Cardiac septum (tissue), 1 donor: ENCODE measurements at places on chromosomes 6 and 20. TPM values are rescaled to one million over a fixed set of nuclear protein-coding genes. Genes with fewer than 3 reads are reported as not detected.

DNA sequence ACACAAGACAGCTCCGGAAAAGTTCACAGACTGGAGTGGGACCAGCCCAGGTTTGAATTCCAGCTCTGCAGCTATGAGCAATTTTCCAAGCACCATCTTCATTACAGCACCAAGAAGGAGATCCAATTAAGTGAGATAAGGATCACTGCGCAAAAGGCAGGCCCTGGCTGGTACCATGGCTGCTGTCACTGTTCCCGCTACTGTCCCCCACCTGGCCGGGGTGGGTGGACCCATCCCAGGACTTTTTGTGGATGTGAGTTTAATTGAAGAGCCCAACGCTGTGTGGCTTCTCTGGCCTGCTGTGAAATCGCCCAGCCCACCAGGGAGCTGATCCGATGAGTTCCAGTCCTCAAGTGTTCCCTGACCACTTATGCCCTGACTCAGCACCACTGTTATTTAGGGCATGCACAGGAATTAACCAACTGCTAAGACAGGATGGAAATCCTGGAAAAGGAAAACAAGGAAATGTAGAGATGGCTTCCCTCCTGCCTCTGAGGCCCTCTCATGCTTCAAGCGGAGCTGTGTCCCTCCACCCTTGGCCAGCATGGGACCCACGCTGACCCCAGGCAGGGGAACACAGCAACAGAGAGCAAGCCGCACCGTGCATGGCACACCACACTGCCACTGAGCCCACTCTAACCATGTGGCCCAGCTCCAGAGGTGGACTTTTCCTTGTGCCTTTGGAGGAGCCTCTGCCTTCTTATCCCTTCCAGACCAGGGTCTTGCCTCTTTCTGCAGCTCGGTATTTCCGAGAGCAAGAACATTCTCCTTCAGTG lies 150.0 kb upstream of the CST7 start:
- no peak for DNase-seq

Gene HSPA12B
- total RNA-seq = 9.2 TPM

GRCh38 chr20:25150016-25150415 lies 45.5 kb upstream of the ENTPD6 start:
- DNase-seq = no peak

Gene FAM83C
- not detected for total RNA-seq

DNA sequence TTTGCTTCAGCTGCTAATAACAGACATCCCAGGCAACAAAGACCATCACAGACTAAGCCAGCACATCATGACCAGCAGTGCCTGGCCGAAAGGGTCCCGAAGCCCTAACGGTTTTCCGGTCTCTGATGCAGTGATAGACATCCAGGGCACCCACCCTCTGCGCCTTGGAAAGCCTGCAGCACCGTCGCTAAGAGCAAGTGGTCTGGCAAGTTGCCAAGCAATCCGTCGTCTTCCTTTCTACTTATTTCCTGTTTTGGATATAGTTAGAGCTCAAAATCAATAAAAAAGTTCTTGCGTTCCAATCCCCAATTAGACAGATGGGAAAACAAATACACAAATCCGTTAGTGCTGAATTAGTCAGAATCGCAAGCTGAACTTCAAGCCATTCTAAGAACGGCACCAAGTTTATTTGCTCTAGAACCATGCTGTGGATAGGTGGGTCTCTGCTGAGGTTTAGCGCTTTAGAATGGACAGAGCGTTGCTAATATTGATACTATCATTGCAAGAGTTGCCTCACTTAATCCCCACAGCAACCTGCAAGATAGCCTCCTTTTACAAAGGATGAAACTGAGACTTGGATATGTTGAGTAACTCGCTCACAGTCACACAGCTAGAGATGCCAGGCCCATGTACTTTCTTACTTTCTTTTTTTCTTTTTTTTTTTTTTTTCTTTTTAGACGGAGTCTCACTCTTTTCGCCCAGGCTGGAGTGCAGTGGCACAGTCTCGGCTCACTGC lies 163.3 kb upstream of the SNX9 start:
- DNase-seq = peak; percentile 68

- DNase-seq = no peak
These were observed 1.0 kb upstream of the SPATA2 start for GRCh38 chr20:49916146-49917002.

Gene DBNDD2
- total RNA-seq = 209 TPM

GRCh38 chr6:36593569-36594028 lies 563 bp upstream of the SRSF3 start:
- no peak for DNase-seq

GRCh38 chr6:64012351-64013001 lies 376.9 kb downstream of the PHF3 start:
- no peak for DNase-seq

GRCh38 chr20:51456511-51457509 lies 85.7 kb downstream of the NFATC2 start:
- peak; percentile 96 for DNase-seq

DNA sequence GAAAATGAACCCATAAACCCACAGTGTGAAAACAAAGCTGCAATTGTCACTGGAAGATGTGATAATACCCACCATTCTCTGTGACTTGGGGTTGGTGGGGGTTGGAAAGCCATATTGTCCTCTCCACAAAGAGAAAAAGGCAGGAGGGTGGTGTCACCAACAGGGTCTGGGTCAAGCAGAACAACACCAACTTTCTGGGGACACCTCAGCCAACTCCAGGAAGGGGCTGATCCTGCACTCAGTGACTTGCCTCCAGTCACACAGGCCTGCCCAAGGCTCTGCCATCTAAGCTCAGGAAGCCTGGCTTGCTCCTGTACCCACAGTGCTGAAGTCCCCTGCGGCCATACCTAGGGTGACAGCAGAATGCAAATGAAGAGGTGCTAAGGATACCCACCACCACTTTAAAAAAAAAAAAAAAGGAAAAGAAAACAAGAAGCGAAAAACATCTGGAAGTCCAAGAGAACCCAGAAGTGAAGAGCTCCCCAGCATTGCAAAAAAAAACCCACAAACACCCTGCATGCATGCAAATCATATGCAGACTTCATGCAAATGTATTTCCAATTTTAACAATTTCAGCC lies 110.6 kb downstream of the PREX1 start:
- no peak for DNase-seq

DNA sequence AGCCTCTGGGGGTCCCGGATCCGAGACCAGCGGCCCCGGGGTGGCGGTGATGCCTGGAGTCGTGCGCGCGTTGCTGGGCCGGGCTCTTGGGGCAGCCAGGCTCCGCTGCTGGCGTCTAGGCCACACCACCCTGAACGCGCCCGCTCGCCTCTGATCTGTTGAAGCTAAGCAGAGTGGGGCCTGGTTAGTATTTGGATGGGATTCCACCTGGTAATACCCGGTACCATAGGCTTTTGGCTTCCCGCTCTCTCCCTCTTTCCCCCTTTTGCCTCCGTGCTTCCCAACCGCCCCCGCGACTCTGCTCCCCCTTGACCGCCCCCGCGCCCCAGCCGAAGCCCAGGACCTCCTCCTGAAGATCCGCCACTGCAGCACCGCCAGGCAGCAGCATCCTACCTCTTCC lies 1383.5 kb upstream of the DEFB115 start:
- peak; percentile 86 for DNase-seq

DNA sequence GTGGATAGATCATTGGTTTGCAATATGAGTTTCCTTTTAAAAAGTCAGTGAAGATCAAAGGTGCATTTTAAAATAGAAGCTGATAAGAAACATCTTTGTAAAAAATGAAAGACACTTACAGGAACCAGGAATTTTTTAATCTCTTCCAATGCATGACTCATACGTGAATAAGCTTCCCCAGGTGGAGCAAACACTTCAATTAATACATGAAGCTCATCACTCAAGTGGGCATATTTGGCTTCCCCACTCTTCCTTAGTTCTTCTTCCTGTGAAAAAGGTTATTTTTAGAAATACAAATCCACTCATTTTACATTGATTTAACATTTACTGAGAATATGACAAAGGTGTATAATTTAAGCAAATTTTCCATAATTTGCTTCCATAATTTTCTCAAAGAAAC lies 308.1 kb downstream of the KHDRBS2 start:
- DNase-seq = no peak
